ENCODE measurements at places on chromosomes 11 and 22. TPM values are rescaled to one million over a fixed set of nuclear protein-coding genes. Genes with fewer than 3 reads are reported as not detected.

Gene EXPH5
- total RNA-seq = 6.9 TPM

Gene LUZP2
- total RNA-seq = not detected

DNA sequence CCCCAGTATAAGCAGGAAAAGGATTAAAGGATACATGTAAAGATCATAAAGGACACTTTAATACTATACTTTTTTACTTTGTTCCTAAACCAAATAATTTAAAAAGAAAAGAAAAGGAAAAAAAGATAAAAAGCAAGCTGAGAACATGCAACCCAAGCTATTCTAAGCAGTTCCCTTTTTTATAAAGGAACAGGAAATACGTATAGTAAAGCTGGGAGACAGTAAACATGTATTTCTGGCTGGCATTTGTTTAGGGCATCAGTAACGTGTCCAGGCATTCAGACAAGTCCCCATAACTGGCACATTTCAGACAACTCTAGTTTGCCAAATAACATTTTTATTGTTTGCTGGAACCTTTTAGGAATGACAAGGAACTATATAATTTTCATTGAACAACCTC, 24.9 kb downstream of the BCO2 start:
- no peak for DNase-seq

GRCh38 chr22:20015971-20016733, 471 bp downstream of the ARVCF start:
- DNase-seq = no peak

GRCh38 chr11:114044042-114044871, 15.3 kb upstream of the ZBTB16 start:
- no peak for DNase-seq

- no peak for DNase-seq
Measured at GRCh38 chr11:125679397-125679796, 1.2 kb downstream of the ACRV1 start.

DNA sequence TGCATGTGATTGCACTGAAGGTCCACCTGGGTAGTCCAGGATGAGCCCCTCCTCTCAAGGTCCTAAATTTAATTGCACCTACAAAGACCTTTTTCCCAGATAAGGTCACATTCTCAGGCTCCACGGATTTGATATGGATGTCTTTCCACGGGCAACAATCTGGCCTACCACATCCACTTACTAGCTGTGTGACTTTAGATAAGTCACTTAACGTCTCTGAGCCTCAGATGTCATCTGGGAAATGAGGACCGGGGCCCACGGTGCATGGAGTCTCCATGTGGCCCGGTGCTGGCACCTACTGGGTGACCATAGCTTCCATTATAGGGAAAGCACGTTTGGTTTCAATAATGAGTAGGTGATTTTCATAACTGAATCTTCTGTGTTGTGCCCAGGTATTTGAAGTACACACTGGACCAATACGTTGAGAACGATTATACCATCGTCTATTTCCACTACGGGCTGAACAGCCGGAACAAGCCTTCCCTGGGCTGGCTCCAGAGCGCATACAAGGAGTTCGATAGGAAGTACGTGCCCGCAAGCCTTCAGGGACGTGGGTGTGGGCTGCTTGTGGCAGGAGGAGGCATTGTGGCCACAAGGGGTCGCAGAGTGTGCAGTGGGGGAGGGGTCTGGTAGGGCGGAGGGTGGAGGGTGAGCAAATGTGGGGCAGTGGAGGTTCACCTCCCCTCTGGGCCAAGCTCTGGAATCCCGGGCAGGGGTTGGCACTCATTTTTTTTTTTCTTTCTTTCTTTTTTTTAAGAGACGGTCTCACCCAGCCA, 55.7 kb downstream of the ARHGAP8 start:
- DNase-seq = no peak

- DNase-seq = no peak
Measured at GRCh38 chr11:114774599-114775361, 96.5 kb downstream of the NXPE2 start.

GRCh38 chr22:28068826-28069225, 149.8 kb upstream of the PITPNB start:
- DNase-seq = no peak

- no peak for DNase-seq
Measured at GRCh38 chr11:110795112-110795624, 82.9 kb upstream of the ARHGAP20 start.

GRCh38 chr11:2138431-2139122, 612 bp downstream of the IGF2 start:
- DNase-seq = no peak

GRCh38 chr11:97502201-97502600, 1112.4 kb downstream of the JRKL start:
- DNase-seq = no peak

DNA sequence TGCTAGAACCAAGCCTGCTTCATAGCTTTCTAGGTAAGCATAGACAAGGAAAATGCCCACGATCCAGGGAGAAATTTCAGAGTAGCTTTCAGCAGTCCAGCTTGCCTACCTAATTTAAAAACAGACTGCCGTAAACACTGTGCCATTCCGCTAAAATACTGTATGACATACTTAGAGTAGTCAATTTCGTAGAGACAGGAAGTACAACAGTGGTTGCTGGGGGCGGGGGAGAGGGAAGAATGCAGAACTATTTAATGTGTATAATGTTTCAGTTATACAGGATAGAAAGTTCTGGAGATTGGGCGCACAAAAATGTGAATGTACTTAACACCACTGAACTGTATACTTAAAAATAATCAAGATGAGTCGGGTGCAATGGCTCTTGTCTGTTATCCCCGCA, 56.7 kb downstream of the C11orf58 start:
- no peak for DNase-seq

All from uterus (tissue), 4 donors.